ENCODE measurements at places on chromosomes 3 and 15. TPM values are rescaled to one million over a fixed set of nuclear protein-coding genes. Genes with fewer than 3 reads are reported as not detected.

Gene RETNLB
- total RNA-seq: not detected

Gene ACAP2
- 64.5 TPM for total RNA-seq

Gene GP5
- 0.08 TPM for total RNA-seq

- ATAC-seq: peak; percentile 44
These were observed 846.3 kb upstream of the ARPP21 start for GRCh38 chr3:34793057-34793456.

DNA sequence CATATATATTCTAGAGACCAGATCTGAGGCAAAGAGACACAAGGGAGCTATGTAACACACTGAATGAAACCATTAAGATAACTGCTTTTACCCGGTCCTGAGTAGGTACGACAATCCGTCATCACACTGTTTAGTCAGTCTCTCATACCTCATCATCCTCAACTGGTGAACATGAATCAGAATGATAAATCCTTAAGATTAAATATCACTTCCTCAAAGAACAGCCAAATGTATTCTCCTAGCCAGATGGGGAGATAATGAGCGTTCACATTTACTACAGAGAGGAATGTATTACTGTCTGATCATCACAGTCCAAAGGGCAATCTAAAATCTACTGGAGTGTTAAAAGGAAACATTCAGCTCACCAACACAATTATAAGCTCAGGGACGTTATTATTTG lies 319.4 kb upstream of the STAC start:
- ATAC-seq: no peak

DNA sequence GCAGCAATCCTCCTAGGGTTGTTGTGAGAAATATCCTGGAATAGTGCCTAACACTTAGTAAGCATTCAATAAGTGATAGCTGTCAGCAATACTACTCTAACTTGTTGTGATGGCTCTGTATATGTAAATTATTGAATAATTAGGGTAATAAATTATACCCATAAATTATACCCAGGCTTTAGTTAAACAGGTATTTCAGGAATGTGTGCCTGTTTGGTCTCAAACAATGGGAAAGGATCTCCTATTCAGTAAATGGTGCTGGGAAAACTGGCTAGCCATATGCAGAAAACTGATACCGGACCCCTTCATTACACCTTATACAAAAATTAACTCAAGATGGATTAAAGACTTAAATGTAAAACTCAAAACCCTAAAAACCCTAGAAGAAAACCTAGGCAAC lies 14.8 kb upstream of the ARNT2 start:
- ATAC-seq: no peak

- ATAC-seq: peak; percentile 33
These were observed 868 bp upstream of the TMEM87A start for GRCh38 chr15:42273900-42274701.

DNA sequence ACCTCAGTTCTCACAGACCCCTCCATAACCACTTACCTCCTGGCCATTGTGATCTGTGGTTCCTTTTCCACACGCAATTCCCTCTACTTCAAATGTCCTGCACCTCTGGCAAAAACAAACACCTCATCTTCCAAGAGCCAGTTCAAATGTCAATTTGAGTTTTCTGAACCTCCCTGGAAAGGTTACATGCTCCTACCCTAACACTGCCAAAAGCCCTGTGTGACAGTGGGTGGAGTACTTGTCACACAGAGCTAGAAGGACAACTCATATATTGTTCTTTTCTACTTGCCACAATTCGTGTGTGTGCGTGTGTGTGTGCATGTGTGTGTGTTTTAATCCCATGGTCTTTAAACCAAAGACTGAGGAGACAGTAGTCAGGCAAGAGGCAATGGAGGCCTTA lies 331.8 kb upstream of the ARHGEF26 start:
- no peak for ATAC-seq

All from motor neuron (in vitro differentiated cells).